Stimulated activated CD4-positive, alpha-beta T cell treated with anti-CD3 and anti-CD28 coated beads, TNF-alpha, amount 100 ng/mL, for 4 hours (primary cell): ENCODE measurements at places on chromosomes 1 and 21.

DNA sequence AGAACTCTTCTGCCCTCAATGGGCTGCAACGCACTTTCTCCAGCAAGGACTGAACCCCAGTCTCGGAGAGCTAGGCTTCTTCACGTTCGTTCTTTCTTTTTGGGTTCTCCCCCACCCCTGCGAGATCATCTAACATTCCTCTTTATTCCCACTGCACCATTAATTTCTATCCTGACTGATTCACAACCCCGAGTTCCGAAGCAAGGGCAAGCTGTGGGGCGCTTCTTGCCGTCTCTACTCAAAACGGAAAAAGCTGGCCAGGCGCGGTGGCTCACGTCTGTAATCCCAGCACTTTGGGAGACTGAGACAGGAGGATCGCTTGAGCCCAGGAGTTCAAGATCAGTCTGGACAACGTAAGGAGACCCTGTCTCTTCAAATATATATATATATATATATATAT lies 37.4 kb upstream of the BTG2 start:
- DNase-seq, result no peak

DNA sequence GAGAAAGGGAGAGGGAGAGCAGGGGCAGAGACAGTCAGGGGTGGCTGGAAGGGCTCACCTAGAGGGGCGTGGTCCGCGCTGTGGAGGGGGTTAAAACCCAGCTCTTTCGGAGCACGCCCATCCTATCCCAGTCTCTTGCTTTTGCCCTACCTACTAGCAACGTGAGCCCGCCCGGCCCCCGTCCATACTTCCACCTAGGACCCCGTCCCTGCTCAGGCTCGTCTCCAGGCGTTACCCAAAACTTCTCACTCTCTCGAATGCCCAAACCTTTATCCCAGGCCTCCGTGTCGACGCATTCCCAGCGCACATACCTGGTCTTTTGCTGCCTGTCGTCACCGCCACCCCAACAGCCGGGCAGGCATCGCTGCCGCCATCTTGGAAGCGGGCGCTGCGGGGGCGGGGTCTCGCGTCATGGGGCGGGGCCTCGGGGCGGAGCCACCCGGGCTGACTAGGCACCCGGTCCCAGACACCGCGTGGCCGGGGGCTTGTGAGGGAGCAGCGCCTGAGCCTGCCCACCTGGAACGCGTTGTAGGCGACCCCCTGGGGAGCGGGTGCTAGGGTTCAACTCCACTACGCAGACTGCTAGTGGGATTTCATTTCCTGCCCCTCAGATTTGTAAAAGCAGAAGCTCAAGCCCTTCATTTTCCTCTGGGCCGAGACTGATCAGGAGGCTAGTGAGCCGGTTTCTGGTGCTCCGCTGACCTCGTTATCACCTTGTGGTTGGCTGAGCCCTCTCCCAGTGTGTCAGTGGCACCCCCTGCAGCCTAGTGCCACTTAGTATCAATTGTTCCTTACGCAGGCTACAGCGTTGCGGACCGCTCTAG lies at the start of gene B4GALT3:
B4GALT3 (minus strand) TSS at position 396 of the 824 bp plus-strand sequence. CDS start 1,447 bp downstream, outside the sequence.
- DNase-seq, result peak; percentile 92

DNA sequence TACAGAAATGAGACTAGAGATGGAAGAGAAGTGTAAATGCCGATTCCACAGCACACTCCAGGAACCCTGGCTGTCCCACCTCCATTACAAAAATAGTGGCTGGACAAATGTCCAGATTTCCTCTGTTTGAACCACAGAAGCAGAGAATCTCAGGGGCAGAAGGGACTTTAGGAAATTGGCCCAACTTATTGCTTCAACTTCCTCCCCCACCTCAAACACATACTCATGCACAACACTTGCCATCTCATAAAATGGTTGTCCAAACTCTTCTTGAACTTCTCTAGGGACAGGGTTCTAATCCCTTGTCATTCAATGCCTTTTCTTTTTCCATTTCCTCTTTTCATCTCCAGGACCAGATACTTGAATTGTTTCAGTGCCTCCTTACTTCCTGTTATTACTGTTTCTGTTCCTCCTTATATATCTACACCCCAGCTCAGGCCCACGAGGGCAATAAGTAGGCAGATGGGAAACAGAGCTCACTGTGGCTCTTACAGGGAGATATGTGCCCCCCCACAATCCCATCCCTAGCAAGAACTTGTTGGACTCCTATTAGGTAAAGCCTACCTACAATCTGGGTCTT lies 8.5 kb upstream of the B4GALT3 start:
- no peak for DNase-seq

GRCh38 chr1:40750451-40750908 lies 33.1 kb upstream of the KCNQ4 start:
- no peak for DNase-seq

DNA sequence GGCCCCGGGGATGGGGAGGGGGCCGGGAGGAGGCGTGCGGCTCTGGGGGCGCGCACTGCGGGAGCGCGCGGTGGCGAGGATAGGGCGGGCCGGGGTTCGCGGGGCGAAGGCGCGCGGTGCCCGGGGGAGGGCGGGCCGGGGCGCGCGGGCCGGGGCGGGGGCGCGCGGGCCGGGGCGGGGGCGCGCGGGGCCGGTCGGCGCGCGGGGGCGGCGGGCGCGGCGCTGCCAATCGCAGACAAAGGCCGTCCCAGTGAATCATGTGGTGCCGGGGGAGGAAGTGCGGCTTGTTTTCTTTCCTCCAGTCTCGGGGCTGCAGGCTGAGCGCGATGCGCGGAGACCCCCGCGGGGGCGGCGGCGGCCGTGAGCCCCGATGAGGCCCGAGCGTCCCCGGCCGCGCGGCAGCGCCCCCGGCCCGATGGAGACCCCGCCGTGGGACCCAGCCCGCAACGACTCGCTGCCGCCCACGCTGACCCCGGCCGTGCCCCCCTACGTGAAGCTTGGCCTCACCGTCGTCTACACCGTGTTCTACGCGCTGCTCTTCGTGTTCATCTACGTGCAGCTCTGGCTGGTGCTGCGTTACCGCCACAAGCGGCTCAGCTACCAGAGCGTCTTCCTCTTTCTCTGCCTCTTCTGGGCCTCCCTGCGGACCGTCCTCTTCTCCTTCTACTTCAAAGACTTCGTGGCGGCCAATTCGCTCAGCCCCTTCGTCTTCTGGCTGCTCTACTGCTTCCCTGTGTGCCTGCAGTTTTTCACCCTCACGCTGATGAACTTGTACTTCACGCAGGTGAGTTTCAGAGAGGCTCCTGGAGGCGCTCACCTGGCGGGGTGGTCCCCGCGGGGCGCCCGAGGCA lies at the start of gene GPR137B:
GPR137B (plus strand) TSS at position 287 of the 851 bp plus-strand sequence; CDS start at position 371, 84 bp downstream.
- DNase-seq, result no peak

- DNase-seq, result no peak
These were observed 96.6 kb downstream of the FGGY start for GRCh38 chr1:59393211-59394180.

GRCh38 chr1:212973426-212973825 lies 23.1 kb downstream of the VASH2 start:
- no peak for DNase-seq

GRCh38 chr1:55076356-55076755 lies 37.0 kb downstream of the PCSK9 start:
- no peak for DNase-seq

DNA sequence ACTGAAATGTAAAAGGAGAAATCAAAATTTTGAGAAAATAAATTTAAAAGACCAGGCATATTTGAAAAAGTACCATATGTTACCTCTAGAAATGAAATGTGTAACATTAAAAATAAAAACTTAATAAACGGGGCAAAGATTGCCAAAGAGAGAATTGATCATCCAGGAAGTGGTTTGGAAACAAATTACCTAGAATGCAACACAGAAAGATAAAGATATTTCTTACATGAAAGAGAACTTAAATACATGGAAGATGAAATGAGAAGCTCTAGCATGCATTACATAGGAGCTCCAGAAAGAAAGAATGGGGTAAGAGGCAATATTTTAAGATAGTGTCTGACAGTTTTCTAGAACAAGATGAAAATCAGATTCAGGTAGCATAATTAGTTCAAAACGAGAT lies 235.9 kb upstream of the IRF2BP2 start:
- DNase-seq, result no peak

GRCh38 chr1:56129837-56130236 lies 449.5 kb downstream of the PLPP3 start:
- DNase-seq, result no peak

GRCh38 chr1:25872713-25873112 lies 2.8 kb downstream of the PAQR7 start:
- no peak for DNase-seq

GRCh38 chr1:59428828-59429227 lies 131.9 kb downstream of the FGGY start:
- no peak for DNase-seq

GRCh38 chr1:103111926-103112325 lies 3.6 kb upstream of the COL11A1 start:
- no peak for DNase-seq

DNA sequence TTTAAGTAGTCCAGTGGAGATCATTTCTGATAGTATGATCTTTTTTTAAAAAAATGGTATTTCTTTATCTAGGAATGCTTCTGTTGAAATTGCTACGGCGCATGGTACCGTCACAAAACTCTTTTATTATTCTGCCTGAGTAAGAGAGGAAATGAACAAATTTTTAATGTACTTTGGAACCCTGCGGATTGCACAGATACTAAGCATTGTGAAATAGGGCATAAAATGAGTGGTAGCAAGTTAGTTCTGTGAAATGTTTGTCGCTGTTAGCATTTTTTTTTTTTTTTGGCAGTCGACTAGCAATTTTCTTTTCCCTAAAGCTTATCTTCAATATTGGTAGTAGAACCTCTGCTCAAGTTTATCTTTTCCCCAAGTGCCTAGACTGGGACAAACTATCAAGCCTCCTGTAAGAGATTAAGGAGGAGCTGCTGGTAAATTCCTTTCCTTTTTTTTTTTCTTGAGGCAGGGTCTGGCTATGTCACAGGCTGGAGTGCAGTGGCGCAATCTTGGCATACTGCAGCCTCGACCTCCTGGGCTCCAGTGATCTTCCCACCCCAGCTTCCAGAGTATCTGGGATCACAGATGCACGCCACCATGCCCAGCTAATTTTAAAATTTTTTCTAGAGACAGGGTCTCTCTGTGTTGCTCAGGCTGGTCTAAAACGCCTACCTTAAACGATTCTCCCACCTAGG lies 2.2 kb downstream of the ITSN1 start:
- no peak for DNase-seq

GRCh38 chr1:41850029-41850428 lies 68.7 kb downstream of the HIVEP3 start:
- DNase-seq, result no peak

GRCh38 chr1:15947382-15948090 lies 28.4 kb downstream of the ZBTB17 start:
- no peak for DNase-seq

GRCh38 chr1:222950892-222951291 lies 136.1 kb downstream of the DISP1 start:
- no peak for DNase-seq

- DNase-seq, result no peak
These were observed 76.4 kb downstream of the ATP5PO start for GRCh38 chr21:33839167-33839716.

GRCh38 chr1:225842788-225843425 lies 33.0 kb downstream of the EPHX1 start:
- DNase-seq, result no peak

DNA sequence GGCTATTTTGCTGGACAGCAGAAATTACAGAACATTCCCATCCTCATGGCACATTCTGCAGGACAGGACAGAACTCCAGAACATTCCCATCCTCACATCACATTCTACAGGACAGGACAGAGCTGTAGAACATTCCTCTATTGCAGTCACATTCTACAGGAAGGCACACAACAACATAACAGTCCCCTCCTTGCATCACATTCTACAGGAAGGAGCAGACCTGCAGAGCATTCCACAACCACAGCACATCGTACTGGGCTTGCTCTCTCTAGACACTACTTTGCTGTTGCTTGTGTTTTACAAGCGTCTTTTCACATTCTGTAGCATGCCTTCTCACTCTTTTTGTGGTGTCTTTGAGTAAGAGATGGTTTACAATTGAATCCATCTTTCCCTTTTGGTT lies 26.8 kb upstream of the ABCB10 start:
- DNase-seq, result no peak

DNA sequence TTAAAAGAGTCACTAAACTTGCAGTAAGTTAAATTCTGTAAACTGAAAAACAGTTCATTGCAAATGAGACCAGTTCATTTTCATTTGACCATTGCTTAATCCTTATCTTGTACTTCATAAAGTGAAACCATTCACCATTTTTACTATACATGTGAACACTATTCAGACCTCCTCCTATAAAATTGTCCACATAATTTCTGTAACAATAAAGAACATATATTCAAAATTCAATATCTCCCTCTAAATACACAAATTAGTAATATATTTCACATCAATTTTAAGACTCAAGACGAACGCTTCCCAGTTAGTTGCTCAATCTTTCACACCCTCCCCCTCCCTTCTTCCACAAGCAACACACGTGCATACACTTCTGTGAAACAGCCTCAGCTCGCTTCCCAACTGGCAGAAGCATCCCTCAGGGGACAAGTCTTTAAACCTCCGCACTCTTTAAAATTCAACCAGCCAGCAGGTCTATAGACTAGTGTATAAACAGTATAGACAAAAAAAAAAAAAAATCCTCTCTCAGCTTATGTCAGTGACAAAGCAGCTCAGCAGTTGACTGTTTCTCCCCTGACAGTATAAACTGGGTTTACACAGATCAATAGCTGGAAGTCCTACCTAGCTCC lies 99.6 kb downstream of the DENND1B start:
- DNase-seq, result no peak

DNA sequence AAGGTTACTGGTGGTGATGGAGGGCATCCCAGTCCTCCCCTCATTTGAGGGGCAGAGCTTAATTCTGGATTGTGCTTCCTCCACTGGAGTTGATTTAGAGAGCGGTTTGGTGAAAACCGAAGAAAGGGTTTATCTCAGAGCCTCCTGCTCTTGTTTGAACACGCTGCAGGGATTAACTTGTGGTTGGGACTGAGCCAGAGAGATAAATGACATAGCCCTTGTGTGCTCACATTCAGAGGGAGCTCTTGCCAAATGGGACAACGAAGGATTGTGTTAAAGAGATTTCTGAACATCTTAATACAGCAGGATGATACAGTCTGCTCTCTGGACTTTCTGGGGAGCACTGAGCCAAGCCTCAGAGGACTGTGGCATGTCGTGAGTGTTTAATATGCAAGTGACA lies 308.2 kb downstream of the DISC1 start:
- no peak for DNase-seq

DNA sequence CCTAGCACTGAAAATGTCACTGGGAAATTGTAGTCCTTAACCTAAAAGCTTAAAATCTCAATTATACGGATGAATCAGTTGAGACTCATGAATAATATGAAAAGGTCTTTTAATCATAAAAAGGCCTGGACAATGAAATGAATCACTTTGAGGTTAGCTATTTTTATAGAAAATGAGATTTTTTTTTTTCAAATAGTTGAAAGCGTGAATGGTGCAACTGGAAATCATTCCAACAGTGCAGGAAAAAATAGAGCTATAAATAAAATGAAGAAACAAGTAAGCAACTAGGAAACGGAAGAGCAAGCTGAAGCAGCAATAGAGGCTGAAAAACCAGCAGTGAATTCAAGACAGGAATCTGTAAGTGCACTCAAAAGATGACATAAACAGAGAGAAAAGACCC lies 142.9 kb downstream of the BACH1 start:
- DNase-seq, result no peak

GRCh38 chr1:192626366-192627179 lies 9.4 kb upstream of the RGS13 start:
- DNase-seq, result no peak
